ENCODE measurements at places on chromosomes 13 and 19. TPM values are rescaled to one million over a fixed set of nuclear protein-coding genes. Genes with fewer than 3 reads are reported as not detected.

The YIPF2 gene
- total RNA-seq = 30.9 TPM

The ZNF208 gene
- 23.1 TPM for total RNA-seq

The BEST2 gene
- total RNA-seq = 0.99 TPM

The KIR2DL4 gene
- not detected for total RNA-seq

The URAD gene
- not detected for total RNA-seq

The ZNF431 gene
- total RNA-seq = 16.1 TPM

The SHISA7 gene
- total RNA-seq = 0.10 TPM

The POSTN gene
- 947 TPM for total RNA-seq

The C19orf81 gene
- total RNA-seq = not detected

The DENND1C gene
- 0.69 TPM for total RNA-seq

DNA sequence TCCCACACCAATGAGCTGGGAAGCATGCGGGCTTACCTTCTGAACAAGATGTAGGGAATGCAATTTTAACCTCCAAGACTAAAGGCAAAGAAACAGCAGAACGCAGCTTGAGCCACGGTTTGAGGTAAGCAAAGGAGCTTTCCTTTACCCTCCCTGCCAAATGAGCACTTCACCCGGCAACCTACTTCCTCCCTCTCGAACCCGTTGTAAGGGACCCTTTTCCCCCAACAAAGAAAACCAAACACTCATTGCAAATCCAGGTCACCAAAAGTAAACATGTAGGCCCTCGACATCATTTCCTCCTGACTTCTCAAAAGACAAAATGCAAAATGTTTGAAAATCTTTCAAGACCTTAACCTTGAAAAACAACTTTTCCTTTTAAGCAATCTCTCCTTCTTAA is 65.3 kb downstream of the ABCC4 start:
- no peak for DNase-seq

DNA sequence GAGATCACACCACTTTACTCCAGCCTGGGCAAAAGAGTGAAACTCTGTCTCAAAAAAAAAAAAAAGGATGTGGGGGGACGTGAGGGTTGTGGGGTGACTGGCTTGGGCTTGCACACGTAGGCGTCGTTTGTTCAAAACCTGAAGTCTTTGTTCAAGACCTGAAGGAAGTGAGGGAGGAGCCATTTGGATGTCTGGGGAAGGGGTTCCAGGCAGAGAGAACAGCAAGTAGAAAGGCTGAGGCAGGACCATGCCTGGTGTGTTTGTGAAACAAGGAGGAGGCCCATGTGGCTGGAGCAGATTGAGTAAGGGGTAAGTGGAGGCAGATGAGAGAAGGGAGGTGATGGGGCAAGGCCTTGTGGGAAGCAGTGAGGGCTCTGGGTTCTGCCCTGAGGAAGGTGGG is 27.8 kb downstream of the PIN1 start:
- DNase-seq = no peak

DNA sequence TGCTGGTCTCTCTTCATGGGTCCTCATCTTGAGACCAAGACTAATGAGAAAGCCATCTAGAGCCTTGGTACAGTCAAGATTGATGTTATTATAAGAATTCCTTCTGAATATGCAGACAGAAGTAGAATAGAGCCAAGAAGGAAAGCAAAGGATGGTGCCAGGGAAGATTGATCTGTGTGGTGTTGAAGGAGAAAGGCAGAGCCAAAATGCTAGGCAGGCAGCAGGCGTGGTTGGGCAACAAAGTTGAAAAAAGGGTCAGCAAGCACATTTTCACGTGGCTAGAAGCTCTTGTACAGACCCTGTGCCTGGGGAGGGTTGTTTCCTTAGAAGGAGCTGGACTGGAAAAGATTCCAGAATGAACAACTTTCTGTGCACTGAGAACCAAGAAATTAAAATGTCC is 319.7 kb upstream of the ARGLU1 start:
- no peak for DNase-seq

- no peak for DNase-seq
Measured at GRCh38 chr19:11881151-11881800, 6.3 kb upstream of the ZNF69 start.

GRCh38 chr19:34959021-34959420 is 5.0 kb downstream of the ZNF792 start:
- DNase-seq = no peak

- DNase-seq = no peak
Measured at GRCh38 chr19:4434391-4434790, 23.2 kb downstream of the UBXN6 start.

- no peak for DNase-seq
Measured at GRCh38 chr19:32858155-32858554, 11.4 kb downstream of the SLC7A9 start.

DNA sequence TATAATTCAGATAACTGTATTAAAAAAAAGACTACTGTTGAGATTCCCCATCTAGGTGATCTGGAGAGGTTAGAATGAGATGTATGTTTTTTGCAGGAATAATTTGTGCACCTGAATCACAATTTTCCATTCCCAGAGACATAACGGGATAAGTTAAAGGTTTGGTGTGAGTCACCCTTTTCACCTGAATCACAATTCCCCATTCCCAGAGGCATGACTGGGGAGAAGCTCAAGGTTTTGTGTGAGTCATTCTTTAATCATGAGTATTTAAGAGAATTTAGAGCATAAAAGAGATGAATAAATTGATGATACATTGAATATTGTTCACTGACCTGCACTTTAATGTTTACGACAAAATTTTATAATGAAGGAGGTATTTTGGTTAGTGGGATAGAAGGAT is 9.0 kb downstream of the OR7A5 start:
- no peak for DNase-seq

- DNase-seq = no peak
Measured at GRCh38 chr13:73000027-73000674, 58.7 kb upstream of the KLF5 start.

GRCh38 chr13:80040196-80040980 is 300.5 kb downstream of the SPRY2 start:
- no peak for DNase-seq

- no peak for DNase-seq
Measured at GRCh38 chr19:18257503-18258470, 16.5 kb downstream of the IQCN start.

GRCh38 chr13:75479102-75479740 is 2.7 kb downstream of the TBC1D4 start:
- peak; percentile 58 for DNase-seq

DNA sequence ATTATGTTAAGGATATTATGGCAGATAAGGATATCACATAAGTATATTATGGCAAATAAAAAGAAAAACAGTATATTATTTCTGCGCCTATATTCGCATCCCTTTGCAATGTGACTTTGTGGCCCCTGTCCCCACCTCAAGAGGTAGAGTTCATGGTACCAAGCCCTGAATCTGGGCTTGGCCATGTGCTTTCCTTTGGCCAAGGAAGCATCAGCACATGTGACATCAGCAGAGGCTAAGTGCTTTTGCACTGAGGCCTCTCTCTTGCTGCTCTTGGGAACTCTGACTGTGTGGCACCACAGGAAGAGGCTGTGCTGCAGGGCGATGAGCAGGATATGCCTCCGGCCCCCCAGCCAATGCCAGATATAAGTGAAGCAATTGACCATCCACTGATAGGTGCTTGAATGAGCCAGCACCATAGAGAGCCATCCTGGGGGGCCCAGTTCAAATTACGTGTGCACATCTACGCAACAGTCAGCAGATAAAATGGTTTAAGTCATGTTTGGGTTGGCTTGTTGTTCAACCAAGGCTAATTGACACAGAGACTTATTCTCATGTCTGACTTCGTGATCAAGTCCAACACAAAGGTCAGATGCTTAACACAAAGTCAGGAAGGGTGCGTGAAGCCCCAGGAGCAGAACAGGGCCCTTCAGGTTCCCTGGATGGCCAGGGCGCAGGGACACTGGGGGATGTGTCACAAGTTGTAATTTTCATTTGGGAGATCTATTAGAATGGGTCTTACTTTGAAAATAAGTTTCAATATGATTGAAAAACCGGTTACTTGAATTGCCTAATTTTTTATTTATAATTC is 173.3 kb downstream of the COL4A1 start:
- DNase-seq = no peak

DNA sequence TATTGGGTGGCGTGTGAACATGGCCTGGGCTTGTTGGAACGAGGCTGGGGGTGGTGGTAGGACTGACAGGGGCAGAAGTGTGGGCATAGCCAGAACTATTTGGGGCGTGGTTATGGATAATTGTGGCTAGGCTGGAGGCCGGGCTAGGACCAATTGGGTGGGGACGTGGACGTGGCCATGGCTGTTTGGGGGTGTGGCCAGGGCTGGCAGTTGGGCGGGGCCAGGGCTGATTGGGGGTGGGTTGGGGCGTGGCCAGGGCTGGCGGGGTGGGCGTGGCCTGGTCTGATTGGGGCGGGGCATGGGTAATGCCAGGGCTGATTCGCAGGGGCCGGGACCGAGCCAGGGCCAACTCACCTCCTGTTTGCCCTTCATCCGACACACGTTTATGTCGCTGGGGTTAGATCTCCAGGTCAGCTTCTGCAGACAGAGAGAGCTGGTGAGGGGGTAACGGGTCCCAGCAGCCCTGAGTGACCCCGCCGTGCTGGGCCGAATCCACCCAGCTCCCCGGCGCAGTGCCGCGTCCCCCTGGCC is 2.8 kb downstream of the SEMA6B start:
- DNase-seq = no peak

DNA sequence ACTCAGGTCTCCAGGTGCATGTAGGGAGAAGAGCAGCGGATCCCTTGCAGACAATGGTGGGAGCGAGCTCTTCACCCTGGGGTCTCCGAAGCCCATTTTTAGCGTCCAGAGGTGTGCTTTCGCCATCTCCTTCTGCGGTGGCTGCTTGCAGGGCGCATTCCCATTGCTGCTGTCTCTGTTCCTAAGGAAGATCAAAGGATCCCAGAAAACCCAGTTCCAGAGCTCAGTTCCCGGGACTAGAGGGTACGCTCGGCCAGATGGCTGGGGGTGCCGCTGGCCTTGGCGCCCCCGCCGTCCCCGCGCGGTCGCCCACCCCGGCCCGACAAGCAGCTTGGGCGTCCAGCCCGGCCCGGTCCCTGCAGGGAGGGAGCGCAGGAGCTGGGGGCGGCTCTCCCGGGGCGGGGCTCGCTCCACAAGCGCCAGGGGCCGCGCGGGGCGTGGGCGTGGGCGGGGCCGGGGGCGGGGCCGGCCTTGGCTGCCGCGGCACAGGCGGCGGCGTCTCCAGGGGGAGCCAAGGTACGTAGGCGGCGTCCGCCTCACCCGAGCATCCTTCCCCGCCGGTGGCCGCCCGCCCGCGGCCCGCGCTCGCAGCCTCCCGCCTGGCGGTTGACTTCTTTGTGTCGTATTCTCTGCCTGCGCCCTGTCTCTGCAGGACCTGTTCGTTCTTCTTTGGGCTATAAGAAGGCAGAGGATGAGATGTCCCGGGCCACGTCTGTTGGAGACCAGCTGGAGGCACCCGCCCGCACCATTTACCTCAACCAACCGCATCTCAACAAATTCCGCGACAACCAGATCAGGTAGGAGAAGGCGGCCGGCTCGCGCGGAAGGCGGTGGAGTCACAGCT is 96.8 kb downstream of the ATP8A2 start:
- no peak for DNase-seq

GRCh38 chr13:30303269-30303668 is 4.1 kb downstream of the KATNAL1 start:
- no peak for DNase-seq

GRCh38 chr19:16062789-16063188 is 13.5 kb upstream of the TPM4 start:
- no peak for DNase-seq

GRCh38 chr13:34926508-34926907 is 15.6 kb upstream of the NBEA start:
- peak; percentile 1 for DNase-seq

All from skin of body (tissue), 3 donors.